Spleen (tissue), 13 donors: ENCODE measurements at places on chromosomes 13 and 19. TPM values are rescaled to one million over a fixed set of nuclear protein-coding genes. Genes with fewer than 3 reads are reported as not detected.

DNA sequence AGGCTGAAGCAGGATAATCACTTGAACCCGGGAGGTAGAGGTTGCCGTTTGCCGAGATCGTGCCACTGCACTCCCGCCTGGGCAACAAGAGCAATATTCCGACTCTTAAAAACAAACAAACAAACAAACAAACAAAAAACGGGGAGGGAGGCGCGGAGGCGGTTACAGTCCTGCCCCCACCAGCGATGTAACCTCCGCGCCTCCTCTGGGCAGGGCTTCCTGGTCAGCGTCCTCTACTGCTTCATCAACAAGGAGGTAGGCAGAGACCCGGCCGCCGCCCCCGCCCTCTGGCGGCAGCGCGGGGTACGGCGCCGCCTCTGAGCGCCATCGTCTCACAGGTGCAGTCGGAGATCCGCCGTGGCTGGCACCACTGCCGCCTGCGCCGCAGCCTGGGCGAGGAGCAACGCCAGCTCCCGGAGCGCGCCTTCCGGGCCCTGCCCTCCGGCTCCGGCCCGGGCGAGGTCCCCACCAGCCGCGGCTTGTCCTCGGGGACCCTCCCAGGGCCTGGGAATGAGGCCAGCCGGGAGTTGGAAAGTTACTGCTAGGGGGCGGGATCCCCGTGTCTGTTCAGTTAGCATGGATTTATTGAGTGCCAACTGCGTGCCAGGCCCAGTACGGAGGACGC, 10.2 kb downstream of the SNRPD2 start:
- H3K36me3 ChIP-seq, result peaks cover 35% of the 10 kb centered on the region
- H3K4me1 ChIP-seq, result peaks cover 21% of the 10 kb centered on the region
- H3K27ac ChIP-seq, result peak overlapping the region; percentile 68
- H3K27me3 ChIP-seq, result peaks cover 28% of the 10 kb centered on the region
- peak overlapping the region; percentile 64 for H3K4me3 ChIP-seq

Gene ZNF442
- 4.3 TPM for total RNA-seq

Gene PNMA8A
- 2.7 TPM for total RNA-seq

DNA sequence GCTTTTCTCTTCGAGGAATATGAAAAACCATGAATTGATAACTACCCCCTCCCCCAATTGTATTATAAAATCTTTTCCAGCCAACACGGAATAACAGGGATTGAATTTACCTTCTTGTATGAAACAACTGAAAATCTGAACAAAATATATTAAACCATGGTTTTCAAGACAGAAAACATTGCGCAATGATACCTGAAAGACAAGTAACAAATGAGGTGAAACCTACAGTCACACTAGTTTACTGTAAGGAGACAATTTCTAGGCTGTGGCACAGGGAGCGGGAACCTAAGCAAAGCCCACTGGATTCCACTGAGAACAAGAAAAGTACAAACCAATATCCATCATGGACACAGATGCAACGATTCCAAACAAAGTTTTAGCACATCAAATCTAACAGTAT, 53.4 kb downstream of the ZNF283 start:
- H3K36me3 ChIP-seq, result peaks cover 10% of the 10 kb centered on the region
- no peak for DNase-seq
- H3K4me1 ChIP-seq, result no peaks in the 10 kb centered on the region
- no peak overlapping the region for H3K27ac ChIP-seq
- no peak overlapping the region for H3K4me3 ChIP-seq

Gene CARS2
- 83.2 TPM for total RNA-seq

- no peak overlapping the region for H3K4me3 ChIP-seq
- DNase-seq, result no peak
- no peaks in the 10 kb centered on the region for H3K4me1 ChIP-seq
- H3K27ac ChIP-seq, result no peak overlapping the region
- H3K27me3 ChIP-seq, result no peaks in the 10 kb centered on the region
These were observed 47.1 kb upstream of the ZMYM5 start for GRCh38 chr13:19910336-19911072.

GRCh38 chr13:113337556-113337955, 26.4 kb downstream of the GRTP1 start:
- DNase-seq, result peak; percentile 68
- H3K4me3 ChIP-seq, result no peak overlapping the region
- no peaks in the 10 kb centered on the region for H3K27me3 ChIP-seq
- no peak overlapping the region for H3K27ac ChIP-seq
- no peaks in the 10 kb centered on the region for H3K4me1 ChIP-seq

DNA sequence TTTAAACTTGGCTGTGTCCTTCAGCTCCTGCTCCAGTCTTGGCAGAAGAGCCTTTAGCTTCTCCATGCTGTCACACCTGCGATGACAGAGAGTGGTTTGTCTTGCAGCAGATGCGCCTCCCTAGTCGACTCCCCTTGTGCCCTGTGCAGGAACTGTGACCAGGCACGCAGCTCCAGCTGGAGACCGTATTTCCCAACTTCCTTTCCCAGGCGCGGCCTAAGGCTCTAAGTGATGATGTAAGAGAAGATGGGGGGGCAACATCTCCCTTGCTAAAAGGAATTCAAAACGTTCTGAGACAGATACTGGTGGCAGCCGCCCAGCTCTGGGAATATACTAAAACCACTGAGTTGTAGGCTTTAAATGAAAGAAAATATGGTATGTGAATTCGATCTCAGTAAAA, 16.3 kb downstream of the DCUN1D2 start:
- no peak for DNase-seq
- H3K27me3 ChIP-seq, result no peaks in the 10 kb centered on the region
- H3K4me3 ChIP-seq, result no peak overlapping the region
- peak overlapping the region; percentile 5 for H3K27ac ChIP-seq

- H3K4me1 ChIP-seq, result no peaks in the 10 kb centered on the region
- no peak overlapping the region for H3K27ac ChIP-seq
- no peak overlapping the region for H3K4me3 ChIP-seq
- H3K27me3 ChIP-seq, result no peaks in the 10 kb centered on the region
- no peaks in the 10 kb centered on the region for H3K36me3 ChIP-seq
These were observed 325.5 kb downstream of the KCNRG start for GRCh38 chr13:50340551-50341287.

- no peak overlapping the region for H3K27ac ChIP-seq
- no peak for DNase-seq
- H3K4me1 ChIP-seq, result no peaks in the 10 kb centered on the region
These were observed 59.8 kb downstream of the SCEL start for GRCh38 chr13:77595166-77595810.

- no peaks in the 10 kb centered on the region for H3K36me3 ChIP-seq
- H3K4me3 ChIP-seq, result no peak overlapping the region
- no peak for DNase-seq
- H3K27me3 ChIP-seq, result no peaks in the 10 kb centered on the region
These were observed 49.3 kb upstream of the IL17D start for GRCh38 chr13:20654156-20654555.

GRCh38 chr19:4375164-4376027, 25.0 kb downstream of the SH3GL1 start:
- peaks cover 94% of the 10 kb centered on the region for H3K4me1 ChIP-seq
- no peaks in the 10 kb centered on the region for H3K27me3 ChIP-seq
- no peak overlapping the region for H3K4me3 ChIP-seq
- no peaks in the 10 kb centered on the region for H3K36me3 ChIP-seq

Gene TUBA3C
- total RNA-seq, result not detected

Gene ZNF547
- total RNA-seq, result 8.8 TPM

GRCh38 chr19:44689290-44690130, 9.4 kb upstream of the CEACAM16 start:
- no peaks in the 10 kb centered on the region for H3K27me3 ChIP-seq
- peaks cover 78% of the 10 kb centered on the region for H3K4me1 ChIP-seq
- H3K36me3 ChIP-seq, result no peaks in the 10 kb centered on the region
- DNase-seq, result peak; percentile 90

Gene FAM124A
- 35.1 TPM for total RNA-seq

Gene NLRP4
- total RNA-seq, result 0.46 TPM

GRCh38 chr19:55341171-55341588, 1.5 kb downstream of the KMT5C start:
- H3K27me3 ChIP-seq, result peaks cover 5% of the 10 kb centered on the region
- H3K36me3 ChIP-seq, result peaks cover 27% of the 10 kb centered on the region
- peaks cover 13% of the 10 kb centered on the region for H3K4me1 ChIP-seq
- H3K27ac ChIP-seq, result no peak overlapping the region
- H3K4me3 ChIP-seq, result no peak overlapping the region
- no peak for DNase-seq

DNA sequence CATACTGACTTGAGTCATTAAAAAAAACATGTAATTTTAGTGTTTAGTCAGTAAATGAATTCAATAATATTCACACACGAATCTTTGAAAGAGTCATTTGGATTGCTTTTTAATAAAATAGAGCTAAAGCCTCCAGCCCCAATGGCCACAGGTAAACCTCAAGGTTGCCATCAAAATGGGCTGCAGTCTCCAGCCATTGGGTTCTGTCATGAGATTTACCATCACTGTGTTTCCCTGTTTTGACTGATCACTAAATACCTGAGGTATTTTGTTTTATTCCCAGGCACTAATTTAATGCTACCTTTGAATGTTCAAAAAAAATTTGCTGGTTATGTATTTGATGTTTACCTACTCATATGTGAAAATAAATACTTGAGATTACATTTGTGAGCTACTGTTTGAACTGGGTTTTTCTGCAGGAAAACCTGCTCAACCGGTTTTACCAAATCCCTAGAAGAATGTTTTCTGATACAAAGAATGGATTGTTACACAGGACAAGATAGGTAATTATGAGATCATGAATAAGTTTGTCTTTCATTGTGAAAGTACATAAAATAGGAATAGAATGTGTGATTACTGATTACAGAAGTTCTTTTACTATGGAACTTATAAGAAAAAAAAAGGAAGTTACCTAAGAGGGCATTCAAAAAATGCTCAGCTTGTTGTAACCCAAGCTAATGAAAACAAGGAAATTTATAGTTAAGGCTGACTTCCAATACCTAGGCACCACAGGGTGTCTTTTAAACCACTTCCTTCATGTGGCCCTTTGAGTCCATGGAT, 391.3 kb downstream of the EFNB2 start:
- no peak for DNase-seq
- no peaks in the 10 kb centered on the region for H3K4me1 ChIP-seq
- no peak overlapping the region for H3K27ac ChIP-seq
- H3K4me3 ChIP-seq, result no peak overlapping the region
- H3K27me3 ChIP-seq, result no peaks in the 10 kb centered on the region

DNA sequence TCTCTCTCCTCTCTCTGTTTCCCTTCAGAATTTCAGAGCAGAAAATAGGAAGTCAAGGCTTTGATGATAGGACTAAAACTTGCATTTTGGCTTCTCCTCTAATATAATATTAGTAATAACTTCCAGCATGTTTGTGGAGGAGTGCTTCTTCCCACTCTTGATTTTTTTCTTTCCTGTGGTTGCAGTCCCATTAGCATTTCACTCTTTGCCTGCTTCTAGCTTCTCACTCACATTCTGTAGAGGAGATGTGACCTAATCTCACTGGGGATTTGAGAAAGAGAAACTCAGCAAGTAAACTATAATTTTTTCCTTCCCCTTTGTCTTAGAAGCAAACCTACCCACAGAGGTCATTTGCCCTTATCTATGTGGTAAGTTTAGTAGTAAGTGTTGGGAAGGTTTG, 169.4 kb upstream of the HTR2A start:
- H3K27me3 ChIP-seq, result no peaks in the 10 kb centered on the region
- H3K27ac ChIP-seq, result no peak overlapping the region
- no peak overlapping the region for H3K4me3 ChIP-seq
- DNase-seq, result no peak
- no peaks in the 10 kb centered on the region for H3K36me3 ChIP-seq

Gene ETV2
- total RNA-seq, result 0.57 TPM

GRCh38 chr19:581399-582111, 8.1 kb upstream of the HCN2 start:
- H3K4me1 ChIP-seq, result peaks cover 5% of the 10 kb centered on the region
- peaks cover 7% of the 10 kb centered on the region for H3K27me3 ChIP-seq
- peaks cover 55% of the 10 kb centered on the region for H3K36me3 ChIP-seq
- H3K27ac ChIP-seq, result no peak overlapping the region
- H3K4me3 ChIP-seq, result no peak overlapping the region

GRCh38 chr13:101399365-101399764, 16.9 kb downstream of the NALCN start:
- no peaks in the 10 kb centered on the region for H3K36me3 ChIP-seq
- DNase-seq, result no peak
- no peaks in the 10 kb centered on the region for H3K27me3 ChIP-seq

GRCh38 chr13:65926750-65927171, 1303.4 kb downstream of the PCDH9 start:
- no peaks in the 10 kb centered on the region for H3K36me3 ChIP-seq
- no peaks in the 10 kb centered on the region for H3K4me1 ChIP-seq
- no peak overlapping the region for H3K4me3 ChIP-seq
- no peaks in the 10 kb centered on the region for H3K27me3 ChIP-seq

- no peak overlapping the region for H3K4me3 ChIP-seq
- DNase-seq, result no peak
- H3K4me1 ChIP-seq, result no peaks in the 10 kb centered on the region
- H3K36me3 ChIP-seq, result no peaks in the 10 kb centered on the region
- no peaks in the 10 kb centered on the region for H3K27me3 ChIP-seq
- H3K27ac ChIP-seq, result no peak overlapping the region
These were observed 421.9 kb upstream of the PRR20A start for GRCh38 chr13:56718791-56719190.

Gene CRLF1
- total RNA-seq, result 1.1 TPM

Gene KLK12
- not detected for total RNA-seq

Gene ZNF66
- 12.4 TPM for total RNA-seq

Gene PRR19
- 1.2 TPM for total RNA-seq

- no peaks in the 10 kb centered on the region for H3K27me3 ChIP-seq
- no peak overlapping the region for H3K4me3 ChIP-seq
- no peak for DNase-seq
These were observed 7.4 kb upstream of the SLITRK6 start for GRCh38 chr13:85806553-85807175.

GRCh38 chr13:67036699-67037457, 193.3 kb downstream of the PCDH9 start:
- no peak overlapping the region for H3K4me3 ChIP-seq
- no peaks in the 10 kb centered on the region for H3K36me3 ChIP-seq
- H3K27ac ChIP-seq, result no peak overlapping the region
- no peaks in the 10 kb centered on the region for H3K27me3 ChIP-seq
- H3K4me1 ChIP-seq, result no peaks in the 10 kb centered on the region
- no peak for DNase-seq

DNA sequence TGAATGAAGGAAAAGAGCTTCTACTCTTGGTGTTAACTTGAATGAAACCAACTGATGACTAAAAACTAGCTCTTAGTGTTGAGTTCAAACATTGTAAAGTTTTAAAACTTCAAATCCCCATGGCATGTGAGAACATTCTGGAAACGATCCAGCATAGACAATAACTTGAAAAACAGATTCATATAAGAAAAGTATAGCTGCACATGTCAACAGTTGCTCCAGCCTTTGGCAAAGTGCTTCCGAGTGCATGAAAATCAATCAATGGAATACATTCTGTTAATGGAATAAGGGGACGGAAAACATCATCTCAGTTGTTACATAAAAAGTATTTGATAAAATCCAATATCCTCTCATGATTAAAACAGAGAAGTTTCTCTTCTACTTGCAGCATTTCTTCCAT, 89.8 kb downstream of the MBNL2 start:
- no peaks in the 10 kb centered on the region for H3K27me3 ChIP-seq
- H3K27ac ChIP-seq, result no peak overlapping the region
- H3K4me3 ChIP-seq, result no peak overlapping the region
- DNase-seq, result no peak

- H3K4me1 ChIP-seq, result no peaks in the 10 kb centered on the region
- no peaks in the 10 kb centered on the region for H3K27me3 ChIP-seq
- no peak overlapping the region for H3K27ac ChIP-seq
- no peaks in the 10 kb centered on the region for H3K36me3 ChIP-seq
- no peak for DNase-seq
These were observed 171.7 kb upstream of the KLF12 start for GRCh38 chr13:74305876-74306275.
